ENCODE measurements at places on chromosomes 3 and 15.
A peak's percentile ranks its signal among the peaks of the same experiment; 100 is the strongest.

DNA sequence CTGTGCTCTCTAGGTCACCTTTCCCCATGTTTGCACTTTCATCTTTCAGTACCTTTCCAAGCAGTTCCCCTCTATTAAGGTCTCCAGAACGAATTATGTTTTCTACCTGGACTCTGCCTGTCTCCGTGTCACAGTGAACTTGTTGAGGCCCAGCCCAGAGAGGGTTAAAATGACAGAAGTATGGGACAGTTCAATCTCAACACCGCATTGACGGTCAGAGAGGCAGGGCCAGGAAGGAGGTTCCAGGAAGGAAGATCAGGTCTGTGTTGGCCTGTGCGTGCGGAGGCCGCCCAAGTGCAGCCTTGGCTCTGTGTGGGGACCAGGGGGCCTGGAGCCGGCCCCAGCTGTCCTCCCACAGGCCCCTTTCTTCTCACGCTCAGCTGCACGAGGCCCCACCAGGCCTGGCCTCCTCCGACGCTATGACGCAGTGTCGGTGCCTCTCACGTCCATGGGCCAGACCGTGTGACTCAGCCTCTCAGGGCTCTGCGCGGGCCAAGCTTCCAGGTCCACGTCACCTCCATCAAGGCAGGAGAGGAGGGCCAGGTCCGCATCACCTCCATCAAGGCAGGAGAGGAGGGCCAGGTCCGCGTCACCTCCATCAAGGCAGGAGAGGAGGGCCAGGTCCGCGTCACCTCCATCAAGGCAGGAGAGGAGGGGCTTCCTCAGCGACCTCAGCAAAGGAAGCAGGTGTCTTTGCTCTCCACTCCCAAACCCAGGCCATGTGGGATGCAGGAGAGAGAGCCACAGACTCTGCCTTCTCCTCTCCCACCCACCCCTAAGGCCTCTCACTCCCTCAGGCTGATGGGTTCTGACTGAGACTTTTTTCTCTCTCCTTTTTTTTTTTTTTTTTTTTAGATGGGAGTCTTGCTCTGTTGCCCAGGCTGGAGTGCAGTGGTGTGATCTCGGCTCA lies 83.1 kb downstream of the CPN2 start:
- DNase-seq = peak; percentile 42

GRCh38 chr15:25847051-25847450 lies 16.1 kb downstream of the ATP10A start:
- DNase-seq = no peak

DNA sequence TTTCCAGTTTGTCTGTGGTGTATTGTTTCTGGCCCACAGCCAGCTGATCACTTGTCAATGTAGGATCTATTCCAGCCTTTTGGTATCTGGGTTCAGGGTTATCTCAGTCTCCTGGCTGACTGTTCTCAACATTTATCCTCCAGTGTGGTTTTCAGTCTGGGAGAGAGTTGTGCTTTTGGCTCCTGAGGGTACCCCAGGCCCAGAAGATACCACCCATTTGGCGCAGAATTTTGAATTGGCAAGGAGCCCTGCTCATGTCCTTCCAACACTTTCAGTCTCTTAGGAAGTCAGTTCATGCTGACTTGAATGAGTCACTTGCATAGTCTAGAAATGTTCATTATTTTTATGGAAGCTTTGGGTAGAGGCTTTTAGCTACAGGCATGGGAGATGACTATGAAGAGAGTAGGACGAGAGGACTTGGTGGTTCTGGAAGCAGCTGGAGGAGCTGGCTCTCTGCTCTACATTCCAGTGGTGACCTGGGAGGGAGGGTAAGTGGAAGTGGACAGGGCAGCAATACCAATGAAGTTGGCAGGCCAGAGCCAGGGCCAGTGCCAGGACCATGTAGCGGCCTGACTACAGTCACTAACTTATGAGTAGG lies 7.2 kb downstream of the POLR2H start:
- DNase-seq = peak; percentile 79

DNA sequence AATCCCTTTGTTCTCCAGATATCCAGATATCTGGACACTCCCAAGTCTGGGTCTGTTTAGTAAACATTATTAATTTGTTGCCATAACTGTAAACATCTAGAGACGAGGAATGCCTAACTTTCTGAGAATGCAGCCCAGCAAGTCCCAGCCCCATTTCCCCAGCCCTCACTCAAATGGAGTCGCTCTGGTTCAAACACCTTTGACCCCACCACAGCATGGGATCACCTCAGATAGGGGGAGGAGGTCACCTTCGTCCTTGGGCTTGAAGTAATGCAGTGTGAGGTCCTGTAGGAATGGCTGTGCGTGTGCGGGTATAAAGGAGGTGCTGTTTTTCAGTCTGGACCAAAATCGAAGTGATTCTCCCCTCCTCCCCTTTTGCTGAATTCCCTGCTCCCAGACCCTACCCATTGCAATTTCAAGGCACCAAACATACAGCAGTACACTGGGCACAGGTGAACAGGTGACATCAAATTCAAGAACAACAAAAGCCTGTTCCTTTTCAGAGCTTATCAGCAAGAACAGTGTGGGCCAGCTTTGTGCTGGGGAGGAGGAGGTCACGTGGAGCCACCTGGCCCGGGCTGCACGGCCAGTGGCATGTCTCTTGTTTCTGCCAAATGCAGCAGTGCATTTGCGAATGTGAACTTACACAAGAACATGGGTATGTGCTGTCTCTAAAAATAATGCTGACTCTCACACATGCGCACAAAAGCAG lies 57.5 kb upstream of the TRPM1 start:
- DNase-seq = peak; percentile 95

- DNase-seq = no peak
Measured at GRCh38 chr3:37096288-37096687, 78.1 kb downstream of the LRRFIP2 start.

GRCh38 chr15:40441565-40442531 lies 1.1 kb downstream of the BAHD1 start:
- no peak for DNase-seq

DNA sequence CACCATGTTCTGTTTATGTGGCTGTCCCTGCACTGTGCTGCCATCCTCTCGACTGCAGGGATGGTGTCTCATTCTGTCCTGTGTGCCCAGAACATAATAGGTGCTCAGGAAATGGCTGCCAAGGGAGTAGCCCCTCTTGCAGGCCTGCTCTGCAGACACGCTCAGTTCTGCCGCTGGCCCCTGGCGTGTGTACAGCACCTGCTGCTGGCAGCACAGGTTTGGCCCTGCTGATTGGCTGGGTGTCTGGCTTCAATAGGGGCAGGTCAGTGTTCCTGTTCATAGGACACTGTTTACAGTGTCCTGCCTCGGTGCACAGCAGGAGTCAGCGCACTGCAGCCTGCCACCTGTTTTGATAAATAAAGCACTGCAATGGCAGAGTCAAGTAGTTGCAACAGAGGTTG lies 146.9 kb downstream of the DNAJB8 start:
- DNase-seq = peak; percentile 81

- DNase-seq = no peak
Measured at GRCh38 chr3:97896547-97896946, 74.7 kb downstream of the CRYBG3 start.

- DNase-seq = no peak
Measured at GRCh38 chr3:58379351-58380073, 46.8 kb downstream of the PXK start.

GRCh38 chr3:178439504-178439903 lies 96.7 kb upstream of the KCNMB2 start:
- no peak for DNase-seq

GRCh38 chr3:158671821-158672214 lies 630 bp downstream of the LXN start:
- no peak for DNase-seq

- no peak for DNase-seq
Measured at GRCh38 chr3:12895391-12896062, 54.2 kb upstream of the RPL32 start.

DNA sequence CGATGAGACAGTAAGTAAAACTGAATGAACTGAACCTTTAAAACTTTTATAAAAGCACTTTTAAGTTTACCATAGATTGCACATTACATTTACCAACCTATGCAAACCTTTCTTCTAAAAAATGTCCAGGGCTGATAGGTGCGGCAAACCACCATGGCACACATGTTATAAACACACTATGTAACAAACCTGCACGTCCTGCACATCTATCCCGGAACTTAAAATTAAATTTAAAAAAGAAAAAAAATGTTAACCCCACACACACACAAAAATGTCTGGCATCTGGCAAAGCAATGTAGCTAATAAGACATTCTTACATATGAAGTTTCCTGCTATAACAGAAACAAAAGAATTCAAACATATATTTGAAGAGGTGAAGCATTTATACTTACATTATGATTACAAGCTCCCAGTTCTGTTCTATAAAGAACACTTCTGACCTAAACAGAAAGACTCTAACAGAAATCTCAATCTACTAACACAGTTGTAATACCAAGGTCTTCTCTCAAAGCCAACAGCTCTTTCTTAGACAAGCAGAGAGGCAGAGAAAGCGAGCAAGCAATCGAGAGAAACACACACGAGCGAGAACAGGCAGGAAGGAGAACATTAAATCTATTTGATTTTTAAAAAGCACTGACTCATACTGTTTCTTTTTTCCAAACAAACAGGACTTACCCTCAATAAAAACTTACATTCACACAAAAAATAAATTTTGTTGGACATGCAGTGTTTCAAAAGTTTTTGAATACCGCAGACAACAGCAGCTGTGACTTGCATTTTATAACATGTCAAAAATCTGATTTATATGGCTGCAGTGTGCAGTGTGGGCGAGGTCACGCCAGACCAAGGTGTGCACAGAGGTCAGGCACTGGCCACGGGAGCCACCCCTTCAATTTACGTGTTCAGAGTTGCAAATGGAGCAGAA lies at the start of gene NRG4:
Gene NRG4 (minus strand): TSS at position 798 of the 925 bp plus-strand sequence. CDS start 1,194 bp downstream, outside the sequence.
- peak; percentile 49 for DNase-seq

GRCh38 chr15:98155356-98155755 lies 194.9 kb downstream of the ARRDC4 start:
- DNase-seq = no peak

DNA sequence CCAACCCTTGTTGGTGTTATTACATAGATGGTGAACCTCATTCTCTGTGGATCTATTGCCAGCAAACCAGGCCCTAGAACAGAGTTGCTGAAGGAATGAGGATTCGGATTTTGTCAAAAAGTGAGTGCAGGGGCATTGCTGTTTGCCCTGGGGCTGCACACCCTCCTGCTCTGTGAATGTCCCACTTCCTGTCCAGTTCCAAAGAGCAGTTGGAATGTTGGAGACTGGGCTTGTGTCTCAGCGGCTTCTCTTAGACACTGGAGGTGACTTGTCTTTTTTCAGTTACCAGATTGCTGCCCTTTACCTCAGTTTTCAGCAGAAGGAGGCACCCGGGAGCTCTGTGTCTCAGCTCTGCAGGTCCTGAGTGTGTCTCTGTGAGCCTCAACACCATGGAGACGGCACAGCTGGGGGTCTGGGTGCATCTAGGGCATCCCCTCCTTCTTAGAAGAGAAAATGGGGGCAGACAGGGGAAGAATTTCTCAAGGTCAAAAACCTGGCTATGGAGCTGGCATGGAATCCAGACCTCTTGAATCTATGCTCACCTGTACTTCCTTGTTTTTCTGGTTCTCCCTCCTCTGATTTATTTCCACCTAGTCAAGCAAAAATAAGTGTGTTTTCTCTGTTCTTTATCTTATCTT lies 46.3 kb downstream of the LIMD1 start:
- no peak for DNase-seq

- no peak for DNase-seq
Measured at GRCh38 chr3:9986230-9986725, 363 bp downstream of the EMC3 start.

DNA sequence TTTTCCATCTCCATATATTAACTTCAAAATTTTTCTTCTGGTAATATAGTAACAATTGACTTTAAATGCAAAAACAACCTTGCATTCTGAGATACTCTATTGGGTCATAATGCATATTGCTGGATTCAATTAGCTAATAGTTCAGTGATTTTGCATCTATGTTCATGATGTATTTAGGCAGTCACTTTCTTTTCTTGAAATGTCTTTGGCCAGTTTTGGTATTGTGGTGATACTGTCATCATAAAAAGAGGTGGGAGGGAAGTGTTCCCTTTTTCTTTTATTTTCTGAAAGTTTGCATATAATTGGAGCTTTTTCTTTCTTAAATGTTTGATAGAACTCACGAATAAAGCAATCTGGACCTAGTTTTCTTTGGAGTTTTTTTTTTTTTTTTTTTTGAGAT lies 67.4 kb upstream of the ZNF148 start:
- no peak for DNase-seq

- peak; percentile 22 for DNase-seq
Measured at GRCh38 chr3:42492508-42493080, 9.8 kb upstream of the VIPR1 start.

DNA sequence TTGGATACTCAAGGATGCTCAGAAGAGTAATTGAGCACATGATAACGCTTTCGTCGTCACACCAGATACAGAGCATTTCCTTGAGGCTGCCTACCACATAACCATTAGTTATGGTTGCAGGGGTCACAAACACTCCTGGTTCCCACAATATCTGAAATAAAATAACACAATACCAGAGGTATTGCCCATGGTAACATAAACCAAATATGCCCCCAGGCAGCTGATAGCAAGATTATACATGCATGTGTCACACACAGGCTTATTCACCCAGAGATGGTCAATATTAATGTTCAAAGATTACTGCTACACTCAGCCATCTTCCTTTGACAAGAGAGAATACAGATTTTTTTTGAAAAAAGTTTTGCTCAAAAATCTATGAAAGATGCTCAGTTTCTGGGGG lies 7.3 kb downstream of the RPL39L start:
- no peak for DNase-seq

- no peak for DNase-seq
Measured at GRCh38 chr3:175620532-175620931, 761.4 kb downstream of the NAALADL2 start.

DNA sequence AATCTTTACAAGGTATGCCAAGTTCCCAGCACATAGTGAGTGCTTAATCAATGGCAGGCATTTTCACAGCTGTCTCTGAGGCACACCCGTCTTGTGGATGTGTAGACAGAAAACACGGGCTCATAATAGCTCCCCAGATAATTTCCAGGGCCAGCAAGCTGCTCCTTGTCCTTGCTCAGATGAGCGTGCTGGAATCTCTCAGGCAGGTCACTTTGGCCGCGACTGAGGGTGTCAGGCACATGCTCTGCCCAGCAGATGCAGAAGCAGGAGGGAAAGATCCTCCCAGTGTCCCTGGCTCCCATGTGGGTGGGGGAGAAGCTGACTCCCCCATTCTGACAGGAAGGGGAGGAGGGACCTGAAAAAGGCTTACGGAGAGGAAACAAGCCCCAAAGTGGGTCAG lies 35.6 kb upstream of the SLC6A1 start:
- DNase-seq = no peak
